Activated T-cell treated with anti-CD3 and anti-CD28 coated beads, Interleukin-2, amount 50 U/mL, for 24 hours (primary cell): ENCODE measurements at places on chromosomes 5 and 9.
A peak's percentile ranks its signal among the peaks of the same experiment; 100 is the strongest.

DNA sequence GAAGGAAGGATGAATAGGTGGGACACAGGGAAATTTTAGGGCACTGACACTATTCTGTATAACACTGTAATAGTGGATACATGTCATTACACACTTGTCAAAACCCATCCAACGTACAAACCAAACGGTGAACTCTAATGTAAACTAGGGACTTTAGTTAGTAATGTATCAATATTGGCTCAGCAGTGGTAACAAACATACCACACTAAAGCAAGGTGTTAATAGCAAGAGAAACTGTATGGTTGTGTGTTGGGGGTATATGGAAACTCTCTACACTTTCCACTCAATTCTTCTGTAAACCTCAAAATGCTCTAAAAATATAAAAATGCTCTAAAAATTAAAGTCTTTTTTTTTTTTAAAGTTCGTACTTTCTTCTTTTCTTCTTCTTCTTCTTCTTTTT is 293.1 kb upstream of the PANK3 start:
- no peaks in the 10 kb centered on the region for H3K4me1 ChIP-seq
- no peak for DNase-seq
- H3K4me3 ChIP-seq = no peak overlapping the region
- H3K27ac ChIP-seq = no peak overlapping the region

DNA sequence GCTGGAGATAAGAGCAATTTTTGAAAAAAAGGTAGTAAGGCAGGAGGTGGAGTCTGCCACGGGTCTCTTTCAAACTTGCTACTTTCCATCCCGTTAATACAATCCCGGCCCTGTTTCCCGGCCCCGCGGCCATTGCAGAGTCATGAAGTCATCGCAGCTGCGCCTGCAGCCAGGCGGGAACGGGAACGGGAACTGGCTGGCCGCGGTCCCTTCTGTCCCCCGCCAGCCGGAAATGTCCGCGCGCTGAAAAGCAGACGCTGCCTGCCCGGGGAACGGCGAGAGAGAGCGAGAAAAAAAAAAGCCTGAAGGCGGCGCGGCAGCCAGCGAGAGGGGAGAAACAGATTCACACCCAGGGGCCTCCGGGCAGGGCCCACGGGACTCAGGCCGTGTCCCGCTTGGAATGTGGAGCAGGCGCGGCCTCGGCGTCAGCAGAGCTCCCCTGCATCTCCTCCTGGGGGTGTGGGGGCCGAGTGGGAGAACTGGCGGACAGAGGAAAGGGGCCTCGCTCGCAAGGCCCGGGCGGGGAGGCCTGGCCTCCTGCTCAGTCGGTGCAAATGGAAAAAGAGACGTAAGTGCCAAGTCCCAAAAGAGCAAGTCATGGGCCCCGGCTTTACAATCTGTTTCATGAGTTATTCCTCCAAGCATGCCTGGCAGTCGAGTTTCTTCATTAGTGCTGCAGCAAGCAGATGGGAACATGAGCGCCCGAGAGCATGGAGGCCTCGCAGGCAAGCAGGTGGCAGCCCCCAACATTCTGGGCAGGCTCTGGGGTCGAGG is 201.2 kb upstream of the GAS1 start:
- peaks cover 70% of the 10 kb centered on the region for H3K27me3 ChIP-seq
- peak overlapping the region; percentile 60 for H3K4me3 ChIP-seq
- DNase-seq = no peak

GRCh38 chr5:151093476-151093889 is 12.6 kb upstream of the TNIP1 start:
- peaks cover 12% of the 10 kb centered on the region for H3K36me3 ChIP-seq
- H3K4me1 ChIP-seq = peaks cover 62% of the 10 kb centered on the region
- no peak for DNase-seq
- H3K27me3 ChIP-seq = no peaks in the 10 kb centered on the region
- peak overlapping the region; percentile 59 for H3K4me3 ChIP-seq

DNA sequence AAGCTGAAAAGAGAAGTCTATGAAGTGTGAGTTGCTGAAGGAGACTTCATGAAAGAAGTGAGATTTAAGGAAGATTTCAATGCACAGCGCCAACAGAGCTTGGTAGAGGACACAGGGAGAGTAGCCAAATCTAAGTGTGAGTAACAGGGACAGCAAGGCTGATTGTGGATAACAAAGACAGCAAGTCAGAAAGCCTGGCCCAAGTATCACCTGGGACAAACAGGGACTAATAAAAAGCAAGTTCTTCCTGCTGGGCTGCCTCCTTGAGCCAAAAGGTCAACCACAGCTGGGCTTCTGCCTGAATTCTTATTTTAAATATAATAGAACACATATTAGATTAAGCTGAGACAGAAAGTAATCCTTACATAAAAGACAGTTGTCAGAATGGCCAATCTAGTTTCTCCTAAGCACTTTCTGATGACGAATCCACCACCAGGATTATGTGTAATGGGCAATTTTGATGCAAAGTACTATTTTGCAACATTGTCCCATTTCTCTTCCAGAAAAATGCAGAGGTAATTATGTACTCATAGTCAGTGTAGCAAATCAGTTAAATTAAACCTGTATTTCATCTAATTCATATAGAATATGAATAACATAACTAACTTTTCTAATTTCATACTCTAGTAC is 73.8 kb downstream of the MAPKAP1 start:
- peaks cover 8% of the 10 kb centered on the region for H3K36me3 ChIP-seq
- no peak overlapping the region for H3K4me3 ChIP-seq
- peaks cover 84% of the 10 kb centered on the region for H3K4me1 ChIP-seq
- peak overlapping the region; percentile 95 for H3K27ac ChIP-seq

GRCh38 chr9:28059192-28059591 is 485.9 kb upstream of the C9orf72 start:
- H3K27me3 ChIP-seq = no peaks in the 10 kb centered on the region
- DNase-seq = no peak
- no peaks in the 10 kb centered on the region for H3K4me1 ChIP-seq
- H3K4me3 ChIP-seq = no peak overlapping the region

DNA sequence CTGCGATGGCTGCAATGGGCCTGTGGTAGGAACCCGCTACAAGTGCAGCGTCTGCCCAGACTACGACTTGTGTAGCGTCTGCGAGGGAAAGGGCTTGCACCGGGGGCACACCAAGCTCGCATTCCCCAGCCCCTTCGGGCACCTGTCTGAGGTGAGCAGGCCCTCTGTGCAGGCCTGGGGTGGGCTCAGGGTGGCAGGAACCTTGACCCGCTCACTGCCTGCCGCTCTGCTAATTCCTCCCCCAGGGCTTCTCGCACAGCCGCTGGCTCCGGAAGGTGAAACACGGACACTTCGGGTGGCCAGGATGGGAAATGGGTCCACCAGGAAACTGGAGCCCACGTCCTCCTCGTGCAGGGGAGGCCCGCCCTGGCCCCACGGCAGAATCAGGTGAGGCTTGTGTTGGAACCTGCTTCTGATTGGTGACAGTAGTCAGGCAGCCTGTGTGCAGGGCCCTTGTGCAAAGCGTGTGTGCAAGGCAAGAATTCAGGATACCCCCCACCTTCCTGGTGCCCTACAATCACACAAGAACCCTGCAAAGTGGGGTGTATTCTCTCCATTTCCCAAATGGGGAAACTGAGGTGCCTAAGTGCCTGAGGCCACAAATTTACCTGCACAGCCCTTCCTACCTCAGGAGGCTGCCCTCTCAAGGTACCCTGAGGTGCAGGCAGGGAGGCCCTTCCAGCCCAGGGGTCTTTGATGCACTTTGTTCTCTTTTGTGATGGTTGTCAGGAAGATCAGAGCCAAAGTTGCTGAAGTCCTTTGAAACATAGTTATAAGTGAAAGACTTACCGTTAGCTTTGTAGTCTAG is 3.4 kb downstream of the SQSTM1 start:
- peaks cover 65% of the 10 kb centered on the region for H3K4me1 ChIP-seq
- H3K27ac ChIP-seq = peak overlapping the region; percentile 23
- no peak for DNase-seq
- no peaks in the 10 kb centered on the region for H3K27me3 ChIP-seq

GRCh38 chr5:176492431-176492830 is 44.2 kb downstream of the FAF2 start:
- DNase-seq = no peak
- H3K27ac ChIP-seq = no peak overlapping the region
- no peaks in the 10 kb centered on the region for H3K27me3 ChIP-seq
- peaks cover 87% of the 10 kb centered on the region for H3K36me3 ChIP-seq
- no peak overlapping the region for H3K4me3 ChIP-seq
- peaks cover 15% of the 10 kb centered on the region for H3K4me1 ChIP-seq

GRCh38 chr5:69084195-69084594 is 9.6 kb upstream of the SLC30A5 start:
- no peaks in the 10 kb centered on the region for H3K36me3 ChIP-seq
- no peak overlapping the region for H3K4me3 ChIP-seq
- no peaks in the 10 kb centered on the region for H3K27me3 ChIP-seq
- no peak for DNase-seq
- no peak overlapping the region for H3K27ac ChIP-seq

DNA sequence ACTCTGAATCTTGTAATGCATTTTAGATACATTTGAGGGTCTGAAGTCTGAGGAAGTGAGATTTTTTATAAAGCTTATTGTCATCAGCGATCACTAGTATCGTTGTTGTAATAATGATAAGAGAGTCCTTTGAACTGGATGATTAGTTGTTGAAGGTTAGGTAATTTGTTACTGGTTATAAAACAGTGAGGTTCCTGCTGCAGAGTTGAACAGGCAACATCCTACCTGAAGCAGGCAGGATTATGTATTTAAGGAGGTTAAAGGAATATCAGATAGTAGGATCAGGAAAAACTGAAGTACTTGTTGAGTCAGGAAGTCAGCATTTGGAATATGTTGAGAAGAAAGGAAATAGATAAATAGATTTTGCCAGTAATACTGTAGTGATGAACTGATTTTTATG is 106.7 kb downstream of the VPS13A start:
- H3K4me3 ChIP-seq = no peak overlapping the region
- peaks cover 76% of the 10 kb centered on the region for H3K36me3 ChIP-seq
- no peak overlapping the region for H3K27ac ChIP-seq
- H3K27me3 ChIP-seq = no peaks in the 10 kb centered on the region
- H3K4me1 ChIP-seq = no peaks in the 10 kb centered on the region
- no peak for DNase-seq

DNA sequence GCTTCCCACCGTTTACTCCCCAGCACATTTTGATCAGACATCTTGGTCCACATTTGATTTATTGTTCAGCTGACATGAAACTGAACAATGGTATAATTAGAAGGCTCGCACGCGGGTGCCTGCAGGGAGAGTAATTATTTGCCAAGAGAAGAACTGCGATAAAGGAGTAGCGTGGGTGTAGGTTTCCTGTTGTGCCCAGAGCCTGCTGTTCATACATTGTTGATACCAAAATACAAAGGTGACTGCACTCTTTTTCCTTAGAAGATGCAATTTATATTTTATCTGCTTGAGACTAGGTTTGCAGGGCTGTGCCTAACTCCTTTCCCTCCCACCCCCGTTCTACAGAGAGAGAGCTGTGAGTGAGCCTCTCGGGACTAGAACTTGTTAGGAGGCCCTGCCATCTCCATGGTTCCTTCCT is 241.8 kb upstream of the MSX2 start:
- no peak overlapping the region for H3K27ac ChIP-seq
- H3K36me3 ChIP-seq = no peaks in the 10 kb centered on the region
- peaks cover 1% of the 10 kb centered on the region for H3K4me1 ChIP-seq
- DNase-seq = no peak

DNA sequence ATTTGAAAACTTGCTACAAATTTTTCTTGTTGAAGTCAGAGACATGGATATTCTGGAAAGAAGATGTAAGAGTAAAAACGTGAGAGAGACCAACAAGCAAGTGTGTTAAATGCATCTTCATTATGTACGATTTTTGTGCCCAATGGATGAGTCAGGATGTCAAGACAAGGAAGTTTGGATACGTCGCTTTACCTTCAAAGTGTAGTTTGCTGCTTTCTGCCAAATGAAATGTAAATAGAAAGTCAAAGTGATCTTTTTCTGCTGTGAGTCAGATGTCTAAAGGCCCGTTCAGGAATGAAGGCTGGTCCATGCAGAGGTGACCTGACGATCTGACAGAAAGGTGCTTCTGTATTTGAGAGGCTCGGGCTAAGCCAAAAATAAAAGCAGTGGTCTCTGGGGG is 273.1 kb upstream of the PIK3R1 start:
- H3K4me1 ChIP-seq = no peaks in the 10 kb centered on the region
- DNase-seq = no peak
- H3K27me3 ChIP-seq = no peaks in the 10 kb centered on the region

DNA sequence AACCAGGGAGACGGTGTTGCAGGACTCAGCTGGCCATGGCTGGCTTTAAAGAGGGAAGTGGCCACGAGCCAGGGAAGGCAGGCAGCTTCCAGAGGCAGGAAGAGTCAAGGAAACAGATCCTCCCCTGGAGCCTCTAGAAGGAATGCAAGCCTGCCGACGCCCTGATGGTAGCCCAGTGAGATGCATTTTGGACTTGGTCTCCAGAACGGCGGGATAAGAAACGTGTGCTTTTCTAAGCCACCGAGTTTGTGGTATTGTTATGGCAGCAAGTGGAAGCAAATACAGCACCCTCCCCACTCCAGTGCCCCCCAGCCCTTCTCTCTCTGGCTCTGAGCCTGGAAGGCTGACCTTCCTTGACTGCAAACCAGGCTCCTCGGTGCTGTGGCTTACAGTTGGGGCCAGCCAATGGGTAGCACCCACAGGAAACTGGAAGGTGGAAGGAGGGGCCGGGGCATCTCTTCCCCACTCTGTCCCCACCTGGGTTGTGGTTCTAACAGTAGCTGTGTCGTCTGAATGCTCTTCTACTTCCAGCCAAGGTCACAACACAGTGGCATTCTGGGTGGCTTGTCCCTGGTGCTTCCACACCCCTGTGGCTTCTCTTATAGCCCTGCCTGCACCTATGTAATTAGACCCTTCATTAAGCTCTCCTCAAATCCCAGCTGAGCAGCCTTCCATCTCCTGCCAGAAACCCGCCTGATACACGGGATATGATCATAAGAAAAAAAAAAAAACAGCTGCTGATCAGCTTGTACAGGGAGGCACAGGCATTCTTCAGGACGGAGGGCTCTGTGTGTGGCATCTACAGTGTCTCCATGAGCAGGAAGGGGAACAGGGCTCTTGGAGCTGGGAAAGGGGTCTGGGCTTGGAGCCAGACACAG is 29.9 kb upstream of the UNC5A start:
- no peak overlapping the region for H3K27ac ChIP-seq
- no peaks in the 10 kb centered on the region for H3K36me3 ChIP-seq
- no peak overlapping the region for H3K4me3 ChIP-seq

GRCh38 chr5:154900066-154900465 is 37.9 kb downstream of the GEMIN5 start:
- H3K4me3 ChIP-seq = no peak overlapping the region
- peak overlapping the region; percentile 47 for H3K27ac ChIP-seq
- no peaks in the 10 kb centered on the region for H3K27me3 ChIP-seq

- H3K4me1 ChIP-seq = no peaks in the 10 kb centered on the region
- H3K36me3 ChIP-seq = no peaks in the 10 kb centered on the region
- H3K4me3 ChIP-seq = no peak overlapping the region
- no peaks in the 10 kb centered on the region for H3K27me3 ChIP-seq
Measured at GRCh38 chr5:93267736-93268135, 313.3 kb downstream of the NR2F1-AS1 start.

DNA sequence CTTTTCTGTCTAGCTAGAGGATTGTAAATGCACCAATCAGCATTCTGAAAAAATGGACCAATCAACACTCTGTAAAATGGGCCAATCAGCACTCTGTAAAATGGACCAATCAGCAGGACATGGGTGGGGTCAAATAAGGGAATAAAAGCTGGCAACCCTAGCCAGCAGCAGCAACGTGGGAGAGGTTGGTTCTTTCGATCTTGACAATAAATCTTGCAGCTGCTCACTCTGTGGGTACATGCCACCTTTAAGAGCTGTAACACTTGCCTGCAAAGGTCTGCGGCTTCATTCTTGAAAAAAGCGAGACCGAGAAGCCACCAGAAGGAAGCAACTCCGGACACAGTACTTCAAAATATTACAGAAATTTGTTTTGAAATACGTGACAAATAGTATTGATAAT is 424.6 kb upstream of the CDH9 start:
- no peaks in the 10 kb centered on the region for H3K36me3 ChIP-seq
- no peaks in the 10 kb centered on the region for H3K4me1 ChIP-seq
- no peaks in the 10 kb centered on the region for H3K27me3 ChIP-seq
- no peak for DNase-seq
- H3K27ac ChIP-seq = no peak overlapping the region
